GM04504 (cell line): ENCODE measurements at places on chromosomes 1 and 21.

DNA sequence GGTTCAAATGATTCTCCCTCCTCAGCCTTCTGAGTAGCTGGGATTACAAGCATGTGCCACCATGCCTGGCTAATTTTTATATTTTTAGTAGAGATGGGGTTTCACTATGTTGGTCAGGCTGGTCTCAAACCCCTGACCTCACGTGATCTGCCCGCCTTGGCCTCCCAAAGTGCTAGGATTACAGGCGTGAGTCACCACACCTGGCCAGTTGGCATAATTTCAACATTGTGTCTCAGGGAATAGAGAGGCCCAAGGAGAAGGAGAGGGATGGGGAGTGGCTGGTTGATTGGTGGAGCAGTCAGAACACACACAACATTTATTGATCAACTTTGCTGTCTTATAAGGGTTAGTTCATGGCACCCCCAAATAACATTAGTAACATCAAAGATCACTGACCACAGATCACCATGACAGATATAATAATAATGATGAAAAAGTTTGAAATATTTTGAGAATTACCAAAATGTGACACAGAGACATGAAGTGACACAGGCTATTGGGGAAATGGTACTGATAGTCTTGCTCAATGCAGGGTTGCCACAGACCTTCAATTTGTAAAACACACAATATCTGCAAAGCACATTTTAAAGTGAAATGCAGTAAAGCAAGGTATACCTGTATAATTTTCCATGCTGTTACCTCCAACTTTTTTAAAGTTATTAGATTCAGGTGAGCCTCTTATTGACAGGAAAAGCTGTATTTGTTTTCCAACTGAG is 15.8 kb upstream of the CYB5R1 start:
- DNase-seq = no peak

- DNase-seq = no peak
Measured at GRCh38 chr1:41776891-41777441, 141.8 kb downstream of the HIVEP3 start.

- no peak for DNase-seq
Measured at GRCh38 chr1:56148326-56149193, 430.8 kb downstream of the PLPP3 start.

DNA sequence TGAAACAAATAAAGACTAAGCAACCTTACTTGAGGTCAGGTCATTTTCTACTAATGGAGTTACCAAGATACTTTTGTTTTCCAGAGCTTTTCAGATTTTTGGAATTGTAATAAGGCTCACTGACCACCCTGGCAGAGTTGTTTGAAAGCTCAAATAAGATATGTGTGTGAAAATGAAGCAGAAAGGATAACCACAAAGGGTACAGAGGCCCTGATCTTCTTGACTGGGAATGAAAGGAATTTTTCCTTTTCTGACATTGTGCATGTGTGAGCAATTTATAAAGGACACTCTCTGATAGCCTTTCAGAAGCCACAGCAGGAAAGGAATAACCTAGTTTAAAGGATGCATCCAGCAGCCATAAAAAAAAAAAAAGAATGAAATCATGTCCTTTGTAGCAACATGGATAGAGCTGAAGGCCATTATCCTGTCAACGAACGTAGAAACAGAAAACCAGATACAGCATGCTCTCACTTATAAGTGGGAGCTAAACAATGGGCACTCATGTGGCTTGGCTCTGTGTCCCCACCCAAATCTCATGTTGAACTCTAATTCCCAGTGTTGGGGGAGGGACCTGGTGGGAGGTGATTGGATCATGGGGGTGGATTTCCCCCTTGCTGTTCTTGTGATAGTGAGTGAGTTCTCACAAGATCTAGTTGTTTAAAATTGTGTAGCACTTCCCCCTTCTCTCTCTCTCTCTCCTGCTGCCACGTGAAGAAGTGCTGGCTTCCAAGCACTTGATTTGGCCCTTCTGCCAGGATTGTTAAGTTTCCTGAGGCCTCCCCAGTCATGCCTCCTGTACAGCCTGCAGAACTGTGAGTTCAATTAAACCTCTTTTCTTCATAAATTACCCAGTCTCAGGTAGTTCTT is 3.1 kb upstream of the SRP9 start:
- DNase-seq = no peak

- no peak for DNase-seq
Measured at GRCh38 chr21:7917729-7918128, 2603.7 kb upstream of the TPTE start.

GRCh38 chr1:109838838-109839240 is 71.8 kb upstream of the CSF1 start:
- DNase-seq = no peak

- no peak for DNase-seq
Measured at GRCh38 chr1:32392325-32392724, 1.9 kb downstream of the BSDC1 start.

GRCh38 chr1:188599313-188599712 is 1770.6 kb downstream of the PLA2G4A start:
- no peak for DNase-seq

- DNase-seq = no peak
Measured at GRCh38 chr1:230194525-230194924, 127.5 kb downstream of the GALNT2 start.

DNA sequence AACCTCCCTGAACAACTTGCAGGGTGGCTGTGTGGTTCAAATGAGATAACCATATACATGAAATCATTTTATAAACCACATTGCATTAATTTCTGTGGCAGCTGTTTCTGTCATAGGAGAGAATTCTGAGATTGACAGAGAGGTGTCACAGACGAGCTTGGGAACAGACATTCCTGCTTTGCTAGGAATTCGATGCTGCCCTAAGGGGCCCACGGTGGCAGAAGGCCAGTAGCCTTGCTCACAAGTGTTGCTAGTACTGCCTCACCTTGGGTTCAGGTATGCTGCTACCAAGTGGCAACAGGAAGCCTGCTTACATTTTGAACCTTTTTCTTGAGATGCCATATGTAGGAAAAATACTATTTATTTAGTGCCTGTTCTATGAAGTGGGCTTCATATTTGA is 13.4 kb downstream of the KCNA10 start:
- DNase-seq = no peak

- DNase-seq = no peak
Measured at GRCh38 chr1:207349979-207350378, 28.5 kb downstream of the CD55 start.

- no peak for DNase-seq
Measured at GRCh38 chr1:228161362-228161761, 4.2 kb upstream of the IBA57 start.

- no peak for DNase-seq
Measured at GRCh38 chr1:185535621-185536020, 198.6 kb upstream of the HMCN1 start.

GRCh38 chr1:91683598-91683951 is 182.9 kb downstream of the CDC7 start:
- no peak for DNase-seq

DNA sequence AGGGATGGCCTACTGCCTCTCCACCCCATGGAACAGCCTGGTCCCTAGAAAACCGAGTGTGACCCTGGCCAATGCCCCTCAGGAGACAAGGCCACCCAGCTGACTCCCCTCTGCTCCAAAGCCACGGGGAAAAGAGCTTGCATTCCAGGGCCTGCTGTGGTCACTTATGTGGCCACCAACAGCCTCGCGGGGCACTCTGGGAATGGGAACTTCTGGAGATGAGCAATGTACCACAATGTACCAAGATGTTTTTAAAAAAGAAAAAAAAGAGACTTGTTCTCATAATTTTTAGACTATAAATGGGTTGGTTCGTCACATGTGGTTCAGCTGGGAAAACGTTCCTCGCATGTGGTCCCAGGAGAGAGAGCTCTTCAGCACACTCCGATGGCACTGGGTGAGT is 62.8 kb downstream of the SLC66A1 start:
- no peak for DNase-seq

- peak; percentile 93 for DNase-seq
Measured at GRCh38 chr1:20696397-20697333, 21.1 kb downstream of the KIF17 start.

DNA sequence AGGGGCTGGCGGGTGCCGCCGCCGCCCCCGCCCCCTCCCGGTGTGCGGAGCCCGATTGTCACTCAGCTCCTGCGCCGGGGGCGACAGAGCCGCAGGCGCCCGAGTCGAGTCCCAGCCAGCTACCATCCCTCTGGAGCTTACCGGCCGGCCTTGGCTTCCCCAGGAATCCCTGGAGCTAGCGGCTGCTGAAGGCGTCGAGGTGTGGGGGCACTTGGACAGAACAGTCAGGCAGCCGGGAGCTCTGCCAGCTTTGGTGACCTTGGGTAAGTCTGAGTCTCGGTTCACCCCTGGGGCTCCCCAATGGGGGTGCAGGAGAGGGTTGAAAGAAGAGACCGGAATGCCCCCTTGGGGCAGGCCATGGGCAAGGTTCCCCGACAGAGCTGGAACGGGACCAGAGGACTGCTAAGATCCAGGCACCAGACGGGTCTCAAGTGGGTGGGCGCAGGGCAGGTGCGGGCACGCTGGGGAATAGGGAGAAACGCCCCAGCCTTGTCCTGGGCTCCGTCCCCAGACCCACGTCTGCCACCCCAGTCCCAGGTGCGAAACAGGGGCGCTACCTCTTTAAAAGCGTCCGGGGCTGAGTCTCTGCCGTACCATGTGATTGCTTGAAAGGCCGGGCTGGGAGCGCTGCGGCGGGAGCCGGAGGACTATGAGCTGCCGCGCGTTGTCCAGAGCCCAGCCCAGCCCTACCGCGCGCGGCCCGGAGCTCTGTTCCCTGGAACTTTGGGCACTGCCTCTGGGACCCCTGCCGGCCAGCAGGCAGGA is at the start of gene ADORA1:
TSS of gene ADORA1 (plus strand) at position 61 of the 765 bp plus-strand sequence. CDS start 1,116 bp downstream, outside the sequence.
- DNase-seq = no peak

DNA sequence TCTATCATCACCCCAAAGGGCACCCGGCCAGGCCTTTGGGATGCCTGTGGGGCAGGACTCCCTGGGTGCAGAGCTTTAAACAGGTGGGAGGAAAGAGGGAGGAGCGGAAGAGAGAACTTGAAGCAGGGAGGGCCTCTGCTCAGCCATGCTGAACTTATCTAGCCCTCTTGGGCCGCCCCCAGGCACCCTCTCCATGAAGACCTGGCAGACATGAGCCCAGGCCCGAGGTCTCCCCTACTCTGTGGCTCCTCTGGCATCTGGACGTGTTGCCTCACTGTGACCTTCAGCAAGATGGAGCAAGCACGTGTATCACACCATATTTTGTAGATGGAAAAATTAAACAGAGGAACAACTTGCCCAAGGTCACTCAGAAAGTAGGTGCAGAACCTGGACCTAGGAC is 711.4 kb downstream of the MATN1 start:
- DNase-seq = no peak

- DNase-seq = no peak
Measured at GRCh38 chr1:96981181-96981580, 259.6 kb downstream of the PTBP2 start.

DNA sequence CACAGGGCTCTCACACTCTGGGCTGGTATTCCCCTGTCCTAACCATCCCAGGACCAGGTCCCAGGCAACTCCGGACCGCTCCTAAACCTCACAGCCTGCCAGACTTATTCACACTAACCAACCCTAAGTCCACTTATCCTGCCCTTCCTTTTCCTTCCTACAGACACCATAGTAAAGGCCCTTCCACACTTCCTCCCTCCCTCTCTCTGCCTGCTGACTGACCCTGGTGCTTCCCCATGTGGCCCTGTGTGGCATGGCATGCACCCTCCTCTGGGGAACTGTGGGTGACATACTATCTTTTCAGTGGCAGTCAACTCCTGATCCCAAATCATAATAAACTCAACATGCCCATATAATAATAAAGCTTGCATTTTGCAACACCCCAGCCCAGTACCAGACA is 155.1 kb upstream of the DNAH14 start:
- no peak for DNase-seq

- DNase-seq = no peak
Measured at GRCh38 chr1:62722796-62723195, 34.6 kb upstream of the DOCK7 start.

DNA sequence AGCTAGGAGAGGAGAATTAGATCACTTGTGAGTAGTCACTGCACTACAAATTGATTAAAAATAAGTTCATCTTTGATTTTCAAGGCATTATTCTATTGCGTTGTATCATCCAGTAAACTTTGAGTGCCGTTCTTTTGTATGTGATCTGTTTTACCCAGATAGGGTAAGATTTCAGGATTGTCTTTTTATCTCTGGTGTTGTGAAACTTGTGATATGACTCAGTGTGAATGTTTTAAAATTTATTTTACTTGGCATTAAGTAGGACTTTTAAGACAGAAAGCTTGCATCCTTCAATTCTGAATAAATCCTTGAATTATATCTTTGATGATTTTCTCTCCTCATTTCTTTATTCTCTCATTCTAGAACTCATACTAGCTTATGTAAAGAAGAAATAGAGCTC is 93.3 kb upstream of the ADAMTS5 start:
- no peak for DNase-seq

DNA sequence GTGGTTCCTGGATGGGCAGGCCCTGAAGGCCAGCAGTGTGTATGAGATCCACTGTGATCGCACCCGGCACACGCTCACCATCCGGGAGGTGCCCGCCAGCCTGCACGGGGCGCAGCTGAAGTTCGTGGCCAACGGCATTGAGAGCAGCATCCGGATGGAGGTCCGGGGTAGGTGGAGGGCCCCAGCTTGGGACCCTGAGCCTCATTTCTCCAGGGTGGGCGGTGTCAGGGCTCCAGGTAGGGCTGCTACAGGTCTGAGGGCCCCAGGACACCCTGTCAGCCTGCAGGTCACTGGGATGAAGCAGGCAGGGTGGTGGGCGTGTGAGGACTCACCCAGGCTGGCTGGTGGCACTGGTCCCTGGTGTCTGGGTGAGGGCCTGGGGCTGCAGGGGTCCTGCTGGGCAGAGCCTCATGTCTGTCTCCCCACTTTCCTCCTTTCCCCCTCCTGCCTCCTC is 7.8 kb downstream of the OBSCN start:
- no peak for DNase-seq

GRCh38 chr21:25640202-25640942 is 1.3 kb downstream of the JAM2 start:
- no peak for DNase-seq

GRCh38 chr1:221527302-221527701 is 214.6 kb downstream of the DUSP10 start:
- DNase-seq = no peak

- DNase-seq = no peak
Measured at GRCh38 chr1:117059334-117059677, 820 bp upstream of the TTF2 start.

- DNase-seq = no peak
Measured at GRCh38 chr21:23949493-23949892, 1657.8 kb downstream of the MRPL39 start.

DNA sequence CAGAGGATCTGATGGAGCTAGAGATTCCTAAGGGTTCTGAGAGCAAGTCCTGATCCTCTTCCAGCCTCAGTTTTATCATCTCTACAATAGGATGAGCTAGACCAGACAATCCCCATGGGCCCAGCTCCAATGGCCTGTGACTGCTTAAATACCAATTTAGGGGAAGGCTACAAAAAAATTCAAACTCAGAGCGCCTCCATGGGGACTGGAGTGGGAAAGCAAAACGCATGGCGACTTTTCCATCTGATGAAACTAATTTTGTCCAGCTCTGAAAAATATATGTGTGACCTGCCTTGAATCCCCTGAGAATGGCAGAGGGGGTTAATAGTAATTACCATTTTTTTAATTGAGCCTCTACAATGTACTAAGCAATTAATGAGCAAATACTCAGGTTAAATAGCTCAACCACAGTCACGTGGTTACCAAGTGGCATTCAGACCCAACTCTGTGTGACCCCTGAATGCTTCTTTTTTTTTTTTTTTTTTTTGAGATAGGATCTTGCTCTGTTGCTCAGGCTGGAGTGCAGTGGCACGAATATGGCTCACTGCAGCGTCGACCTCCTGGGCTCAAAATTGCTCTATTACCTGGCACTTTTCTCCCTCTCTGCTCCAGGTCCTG is 8.4 kb downstream of the EXTL1 start:
- DNase-seq = no peak
